Hypothalamus (tissue), 51 donors: ENCODE measurements at places on chromosomes 6 and 20.

DNA sequence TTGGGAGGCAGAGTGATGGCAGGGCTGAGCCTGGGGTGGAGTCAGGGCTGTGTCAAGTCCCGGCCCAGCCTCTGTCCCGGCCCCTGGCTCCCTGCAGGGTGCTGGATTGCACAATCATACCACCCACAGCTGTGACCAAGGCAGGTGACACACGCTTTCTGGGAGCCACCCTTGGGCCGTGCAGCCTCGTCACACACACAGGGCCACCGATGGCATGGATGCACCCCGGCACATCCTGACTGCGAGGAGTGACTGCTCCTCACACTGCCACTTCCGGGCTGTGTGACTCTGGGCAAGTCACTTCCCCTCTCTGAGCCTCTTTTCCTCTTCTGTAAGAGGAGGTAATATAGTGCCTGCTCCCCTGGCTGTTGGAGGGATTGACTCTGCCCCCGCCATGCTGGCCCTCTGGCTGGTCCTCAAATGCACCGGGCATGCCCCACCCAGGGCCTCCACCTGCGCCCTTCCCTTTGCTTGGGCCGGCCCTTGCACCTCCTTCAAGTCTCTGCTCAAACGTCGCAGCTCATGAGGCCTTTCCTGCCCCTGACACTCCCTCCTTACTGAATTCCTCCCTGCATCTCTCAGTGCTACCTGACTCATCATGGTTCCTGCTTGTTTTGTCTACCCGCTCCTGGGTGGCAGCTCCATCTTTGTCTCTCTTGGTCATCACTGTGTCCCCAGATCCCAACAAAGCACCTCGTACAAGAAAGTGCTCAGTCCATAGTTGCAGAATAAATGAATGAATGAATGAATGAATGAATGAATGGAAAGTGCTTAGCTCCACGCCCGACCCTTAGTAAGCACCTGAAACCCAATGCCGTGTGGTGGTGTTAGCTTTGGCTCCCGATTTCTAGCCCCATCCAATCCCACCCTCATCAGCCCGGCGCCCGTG lies 93.5 kb downstream of the CEBPB start:
- no peak for DNase-seq

- no peak for DNase-seq
These were observed 115.7 kb downstream of the OGFRL1 start for GRCh38 chr6:71404145-71404966.

- DNase-seq: no peak
These were observed 108.6 kb downstream of the EYA2 start for GRCh38 chr20:47003223-47003622.

GRCh38 chr6:137736911-137737310 lies 130.1 kb upstream of the TNFAIP3 start:
- DNase-seq: no peak

DNA sequence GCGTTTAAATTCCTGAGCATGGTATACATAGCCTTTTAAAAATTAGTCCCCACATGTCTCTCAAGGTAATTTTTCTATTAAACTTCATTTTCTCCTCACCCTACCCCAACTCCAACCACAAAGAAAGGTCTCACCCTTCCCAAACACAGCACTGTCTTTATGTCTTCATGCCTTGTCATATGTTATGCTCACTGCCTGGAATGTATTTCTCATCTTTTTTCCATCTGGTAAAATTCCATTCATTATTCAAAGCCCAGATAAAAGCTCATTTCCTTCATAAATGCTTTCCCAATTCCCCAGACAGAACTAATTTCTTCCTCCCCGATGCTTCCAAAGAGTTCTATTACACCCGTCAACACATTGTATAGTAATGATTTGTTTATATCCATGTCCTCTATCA lies 302.0 kb downstream of the ALDH8A1 start:
- DNase-seq: no peak

- DNase-seq: no peak
These were observed 56.8 kb downstream of the EIF2S2 start for GRCh38 chr20:34055290-34055689.

DNA sequence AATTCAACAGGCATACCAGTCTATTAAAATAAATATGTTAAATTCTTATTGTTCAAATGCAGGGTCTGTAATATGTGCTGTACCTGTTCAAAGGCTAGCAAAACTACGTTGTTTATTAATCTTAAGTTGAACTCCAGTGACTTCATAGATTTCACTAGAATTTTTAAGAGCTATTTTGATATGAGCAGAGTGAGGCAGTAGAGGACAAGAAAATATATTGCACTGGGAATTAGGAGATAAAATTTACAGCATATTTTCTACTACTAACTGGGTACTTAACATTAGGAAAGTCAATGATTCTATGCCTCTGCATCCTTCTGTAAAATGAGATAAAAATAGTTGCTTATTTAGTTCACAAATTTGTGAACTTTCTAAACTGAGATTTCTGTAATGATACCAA lies 162.2 kb upstream of the BMP5 start:
- no peak for DNase-seq

DNA sequence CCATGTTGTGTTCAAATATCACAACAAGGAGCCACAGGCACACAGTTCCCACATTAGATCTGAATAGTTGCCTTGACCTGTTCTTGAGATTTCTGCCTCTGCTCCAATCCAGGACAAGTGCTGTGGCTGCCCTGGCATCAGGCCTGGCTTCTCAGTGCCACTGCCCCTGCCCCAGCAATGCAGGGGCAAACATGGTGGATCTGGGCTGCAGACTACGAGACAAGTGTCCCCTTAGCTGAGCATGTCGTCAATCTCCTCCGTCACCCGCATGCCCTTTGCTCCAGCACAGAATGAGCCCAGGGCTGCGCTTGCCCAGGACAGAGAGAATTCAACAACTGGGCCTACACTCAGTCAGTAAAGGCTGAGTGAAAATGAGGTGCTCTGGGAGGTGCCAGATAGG lies 201.6 kb downstream of the SYNDIG1 start:
- no peak for DNase-seq

GRCh38 chr20:47262365-47263013 lies 94.0 kb downstream of the ZMYND8 start:
- no peak for DNase-seq

- no peak for DNase-seq
These were observed 171.1 kb downstream of the ADAT2 start for GRCh38 chr6:143279385-143279784.

DNA sequence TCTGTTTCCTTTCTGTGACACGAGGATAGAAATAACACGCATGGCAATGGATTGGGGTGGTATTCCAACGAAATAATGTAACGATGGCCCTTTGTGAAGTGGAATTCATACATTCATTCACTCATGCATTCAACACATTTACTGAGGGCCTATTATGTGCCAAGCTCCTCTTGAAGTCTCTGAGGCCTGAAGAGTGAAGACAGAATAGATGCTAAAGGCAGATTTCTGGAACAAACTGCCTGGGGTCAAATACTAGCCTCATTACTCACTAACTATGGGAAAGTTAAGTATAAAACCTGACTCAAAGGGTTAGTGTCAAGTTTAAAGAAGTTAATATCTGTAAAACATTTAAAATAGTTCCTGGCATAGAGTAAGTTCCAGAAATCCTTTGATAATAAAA lies 279.6 kb upstream of the SULF2 start:
- DNase-seq: no peak

GRCh38 chr6:148432462-148433195 lies 90.0 kb downstream of the SASH1 start:
- no peak for DNase-seq

DNA sequence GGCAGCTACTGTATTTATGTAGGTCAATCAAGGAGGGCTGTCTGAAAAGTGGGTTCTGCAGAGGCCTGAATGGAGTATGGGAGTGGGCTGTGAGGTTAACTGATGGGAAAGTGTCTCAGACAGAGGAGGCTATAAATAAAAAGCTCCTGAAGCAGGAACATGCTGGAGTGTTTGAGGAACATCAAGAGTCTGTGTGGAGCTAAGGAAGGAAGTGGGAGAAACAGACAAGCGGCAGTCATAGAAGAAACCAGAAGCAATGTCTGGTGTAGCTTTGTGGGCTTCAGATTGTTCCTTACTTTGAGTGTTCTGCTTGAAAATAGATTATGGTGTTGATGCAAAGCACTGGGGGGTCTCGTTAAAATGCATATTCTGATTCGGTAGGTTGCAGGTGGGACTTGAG lies 101.5 kb upstream of the OGFRL1 start:
- DNase-seq: no peak

GRCh38 chr20:25120457-25120856 lies 38.5 kb upstream of the VSX1 start:
- DNase-seq: no peak

GRCh38 chr6:21893793-21894192 lies 300.2 kb downstream of the SOX4 start:
- DNase-seq: no peak

DNA sequence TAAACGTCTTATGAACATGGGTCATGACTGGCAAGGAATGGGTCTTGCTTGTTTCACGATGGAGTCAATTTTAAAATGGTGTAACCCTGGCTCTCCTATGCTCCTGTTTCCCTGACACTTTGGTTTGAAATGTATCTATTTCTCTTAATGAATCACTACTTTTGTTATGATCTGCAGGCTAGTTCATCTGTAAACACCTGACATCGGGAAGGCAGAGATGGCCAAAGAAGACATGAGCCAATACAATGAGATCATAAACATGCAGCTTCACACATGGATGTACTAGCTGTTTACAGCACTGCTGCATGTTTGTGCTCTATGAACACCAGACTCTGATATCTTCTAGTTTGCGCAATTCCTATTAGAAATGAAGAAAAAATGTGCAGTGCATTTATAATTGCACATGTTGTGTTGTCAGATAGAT lies 11.0 kb upstream of the RAD21L1 start:
- no peak for DNase-seq

DNA sequence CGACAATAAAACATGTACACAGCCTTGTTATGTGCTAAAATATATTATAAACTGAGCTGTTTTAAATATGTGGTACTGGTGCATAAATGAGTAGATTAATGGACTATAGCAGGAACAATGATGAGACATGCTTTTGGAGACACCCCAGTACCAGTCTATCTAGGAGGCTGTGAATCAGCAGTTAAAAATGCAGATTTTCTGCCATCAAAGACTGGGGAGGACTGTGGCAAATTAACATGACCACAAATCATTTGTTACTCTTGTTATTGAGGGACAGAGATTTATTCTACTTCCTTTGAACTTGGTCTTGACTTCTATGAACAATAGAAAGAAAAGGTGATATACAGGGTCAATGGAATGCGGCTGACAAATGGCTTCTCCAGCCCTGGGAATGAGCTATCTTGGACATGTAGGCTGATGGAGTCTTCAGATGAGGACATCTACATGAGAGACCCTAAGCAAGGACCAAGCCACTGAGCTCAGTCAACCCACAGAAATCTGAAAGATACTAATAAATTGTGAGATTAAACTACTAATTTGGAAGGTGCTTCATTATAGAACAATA lies 551.7 kb upstream of the GJE1 start:
- DNase-seq: no peak

DNA sequence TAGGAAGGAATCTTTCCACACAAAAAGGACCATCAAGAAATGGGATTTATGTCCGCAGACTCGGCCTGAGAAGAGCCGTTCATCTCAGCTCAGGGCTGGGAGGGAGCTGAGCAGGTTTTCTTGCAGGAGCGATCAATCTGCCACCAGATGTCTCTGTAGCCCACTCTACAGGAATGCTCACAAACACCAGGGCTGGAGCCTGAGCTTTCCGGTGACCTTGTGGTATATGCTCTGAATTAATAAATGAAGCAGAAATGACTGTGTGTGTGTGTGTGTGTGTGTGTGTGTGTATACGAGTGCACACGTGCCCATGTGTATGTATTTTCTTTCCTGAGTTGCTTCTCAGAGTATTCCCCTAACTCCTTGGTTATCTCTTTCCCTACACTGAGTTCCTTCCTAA lies 12.0 kb downstream of the CD83 start:
- no peak for DNase-seq

- DNase-seq: no peak
These were observed 16.9 kb upstream of the ANGPT4 start for GRCh38 chr20:933029-933428.

GRCh38 chr6:28125401-28125800 lies 992 bp downstream of the ZSCAN16 start:
- DNase-seq: no peak

DNA sequence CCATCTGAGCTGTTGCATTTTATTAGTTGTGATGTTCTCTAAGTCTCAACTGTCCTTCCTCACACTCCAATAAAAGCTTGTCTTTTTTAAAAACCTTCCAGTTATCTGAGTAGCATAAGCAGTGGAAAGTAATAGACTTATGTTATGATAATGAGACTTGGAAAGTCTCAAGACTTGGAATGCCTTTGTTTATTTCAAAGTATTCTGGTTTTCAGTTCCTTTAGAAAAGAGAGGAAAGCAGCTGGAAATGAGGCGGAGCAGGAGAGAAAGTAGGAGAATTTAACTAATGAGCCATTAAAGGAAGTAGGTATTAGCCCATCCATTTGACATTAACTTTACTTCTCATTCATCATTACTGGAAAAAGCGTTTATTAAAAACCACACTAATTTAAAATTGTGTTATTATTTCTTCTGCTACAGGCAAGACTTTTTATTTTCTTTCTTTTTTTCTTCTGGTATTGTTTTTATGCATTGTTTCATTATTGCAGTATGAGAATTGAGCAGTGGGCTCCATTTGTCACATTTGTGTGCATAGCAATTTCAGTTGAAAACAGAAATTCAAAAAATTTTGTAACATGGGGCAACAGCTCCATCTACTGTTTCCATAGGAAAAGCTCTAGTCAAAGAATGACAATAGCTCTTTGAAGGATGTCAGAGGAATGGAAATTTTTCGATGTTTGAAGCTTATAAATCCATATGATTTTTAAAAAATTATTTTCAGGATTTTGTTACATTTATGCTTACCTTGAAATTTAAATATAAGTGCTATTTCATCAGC lies 194.8 kb downstream of the COL9A1 start:
- no peak for DNase-seq

GRCh38 chr6:111995404-111995803 lies 58.5 kb upstream of the CCN6 start:
- no peak for DNase-seq

GRCh38 chr6:161150566-161150965 lies 123.3 kb downstream of the AGPAT4 start:
- no peak for DNase-seq

- no peak for DNase-seq
These were observed 44.3 kb downstream of the USP49 start for GRCh38 chr6:41850861-41851260.

DNA sequence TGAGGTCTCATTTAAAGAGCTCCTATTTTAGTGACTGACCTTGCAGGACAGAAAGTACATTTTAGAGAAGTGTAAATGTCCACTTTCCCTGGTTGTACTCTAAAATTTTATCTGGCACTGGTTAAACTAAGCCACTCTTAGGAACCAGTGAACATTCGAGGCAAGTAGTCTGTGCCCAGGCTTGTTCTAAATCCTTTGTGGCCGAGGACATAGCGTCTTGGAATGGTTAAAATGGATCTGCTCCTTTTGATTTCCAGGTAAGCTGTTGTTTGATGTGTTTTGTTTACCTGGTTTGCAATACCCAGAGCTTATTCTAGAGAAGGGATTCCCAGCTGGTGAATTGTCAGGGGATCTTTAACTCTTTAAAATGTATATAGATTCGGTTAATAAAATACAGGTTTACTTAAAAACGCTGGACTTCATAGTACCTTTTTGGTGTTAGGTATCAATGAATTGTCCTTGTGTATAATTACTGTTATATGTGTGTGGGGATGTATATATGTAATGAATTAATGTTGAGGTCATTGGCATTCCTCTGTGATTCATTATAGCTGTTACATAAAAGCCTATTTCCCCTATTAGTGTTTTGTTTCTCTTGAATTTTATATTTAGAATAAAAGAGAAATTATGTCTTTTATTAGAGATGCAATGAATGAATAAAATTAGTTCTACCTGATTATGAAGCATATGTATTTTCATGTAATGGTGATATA lies 15.8 kb downstream of the SNX9 start:
- no peak for DNase-seq
